ENCODE measurements at places on chromosomes 5 and 9. TPM values are rescaled to one million over a fixed set of nuclear protein-coding genes. Genes with fewer than 3 reads are reported as not detected.
A peak's percentile ranks its signal among the peaks of the same experiment; 100 is the strongest.

GRCh38 chr5:91381774-91382359 lies 1.2 kb downstream of the ARRDC3 start:
- H3K4me3 ChIP-seq = peak overlapping the region; percentile 98
- no peaks in the 10 kb centered on the region for H3K27me3 ChIP-seq
- DNase-seq = peak; percentile 74
- peaks cover 33% of the 10 kb centered on the region for H3K4me1 ChIP-seq
- peak overlapping the region; percentile 100 for H3K27ac ChIP-seq
- H3K36me3 ChIP-seq = peaks cover 20% of the 10 kb centered on the region

GRCh38 chr9:1051584-1052275 lies 1.6 kb downstream of the DMRT2 start:
- peaks cover 85% of the 10 kb centered on the region for H3K27me3 ChIP-seq
- DNase-seq = no peak
- H3K4me3 ChIP-seq = peak overlapping the region; percentile 56
- H3K4me1 ChIP-seq = peaks cover 40% of the 10 kb centered on the region

DNA sequence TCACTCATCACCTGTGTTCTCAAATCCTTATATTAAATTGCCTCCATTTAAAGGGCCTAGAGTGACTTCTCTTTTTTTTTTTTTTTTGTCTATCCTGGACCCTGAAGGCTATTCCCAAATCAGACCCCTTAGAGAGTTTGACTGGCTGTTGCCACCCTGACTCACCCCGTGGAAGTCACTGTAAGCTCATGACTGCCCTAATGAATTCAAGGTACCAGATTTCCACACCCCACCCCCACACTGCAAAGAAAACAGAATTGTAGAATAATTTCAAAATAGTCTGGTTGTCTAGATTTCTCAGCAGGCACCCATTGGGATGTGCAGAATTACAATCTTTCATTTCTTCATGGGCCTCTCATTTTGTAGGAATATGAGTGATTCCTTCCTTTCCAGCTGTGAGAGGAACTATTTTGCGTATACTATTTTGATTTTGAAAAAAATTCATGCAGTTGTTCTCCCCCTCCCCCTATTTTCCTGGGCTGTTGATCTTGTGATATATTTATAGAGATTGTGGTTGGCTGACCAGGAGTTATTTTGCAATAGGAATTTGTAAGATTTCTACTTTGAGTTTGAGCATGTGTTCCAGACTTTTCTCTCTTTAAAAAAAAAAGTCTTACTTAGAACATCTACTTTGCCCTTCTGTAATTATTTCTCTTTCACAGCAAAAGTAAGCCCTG lies 79.1 kb downstream of the ZNF618 start:
- H3K4me3 ChIP-seq = no peak overlapping the region
- no peaks in the 10 kb centered on the region for H3K27me3 ChIP-seq
- H3K27ac ChIP-seq = no peak overlapping the region
- no peak for DNase-seq
- no peaks in the 10 kb centered on the region for H3K36me3 ChIP-seq
- H3K4me1 ChIP-seq = no peaks in the 10 kb centered on the region

- peak overlapping the region; percentile 38 for H3K27ac ChIP-seq
- peaks cover 75% of the 10 kb centered on the region for H3K36me3 ChIP-seq
Observed at GRCh38 chr5:150731669-150732242, 27.1 kb downstream of the DCTN4 start.

GPR150 gene
- total RNA-seq = 0.11 TPM

DNA sequence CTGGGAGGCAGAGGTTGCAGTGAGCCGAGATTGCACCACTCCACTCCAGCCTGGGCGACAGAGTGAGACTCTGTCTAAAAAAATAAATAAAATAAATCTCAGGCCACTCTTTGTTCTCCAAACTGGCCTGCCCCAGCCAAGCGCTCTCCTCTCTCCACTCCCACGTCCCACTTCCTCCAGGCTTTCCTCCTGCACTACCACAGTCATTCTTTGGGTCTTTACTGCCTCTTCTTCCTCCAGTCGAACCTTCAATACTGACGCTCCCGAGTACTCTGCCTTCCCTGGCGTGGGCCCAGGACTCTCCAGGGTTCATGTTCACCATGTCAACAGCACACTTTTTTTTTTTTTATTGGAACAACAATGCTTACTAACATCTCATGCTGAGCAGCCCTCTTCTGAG lies 23.9 kb downstream of the RNF130 start:
- H3K27me3 ChIP-seq = no peaks in the 10 kb centered on the region
- H3K36me3 ChIP-seq = no peaks in the 10 kb centered on the region
- no peak overlapping the region for H3K4me3 ChIP-seq
- H3K4me1 ChIP-seq = no peaks in the 10 kb centered on the region

GRCh38 chr9:27227192-27227591 lies 69.8 kb downstream of the EQTN start:
- H3K27ac ChIP-seq = no peak overlapping the region
- H3K4me3 ChIP-seq = no peak overlapping the region
- no peak for DNase-seq
- H3K27me3 ChIP-seq = no peaks in the 10 kb centered on the region

NMUR2 gene
- not detected for total RNA-seq

GRCh38 chr5:94433397-94434163 lies 184.8 kb downstream of the KIAA0825 start:
- no peaks in the 10 kb centered on the region for H3K4me1 ChIP-seq
- no peak for DNase-seq
- H3K36me3 ChIP-seq = no peaks in the 10 kb centered on the region

AGXT2 gene
- total RNA-seq = not detected

GRCh38 chr5:86861512-86861911 lies 243.8 kb downstream of the COX7C start:
- H3K4me3 ChIP-seq = no peak overlapping the region
- no peak overlapping the region for H3K27ac ChIP-seq
- peaks cover 4% of the 10 kb centered on the region for H3K27me3 ChIP-seq
- no peaks in the 10 kb centered on the region for H3K36me3 ChIP-seq
- H3K4me1 ChIP-seq = no peaks in the 10 kb centered on the region

GRCh38 chr5:143923634-143924266 lies 111.8 kb downstream of the HMHB1 start:
- no peaks in the 10 kb centered on the region for H3K36me3 ChIP-seq
- H3K4me3 ChIP-seq = no peak overlapping the region
- H3K27me3 ChIP-seq = no peaks in the 10 kb centered on the region
- no peak for DNase-seq

GRCh38 chr9:7402334-7403027 lies 397.1 kb downstream of the DMAC1 start:
- H3K4me3 ChIP-seq = no peak overlapping the region
- H3K27ac ChIP-seq = no peak overlapping the region
- no peak for DNase-seq
- H3K36me3 ChIP-seq = peaks cover under 1% of the 10 kb centered on the region

GRCh38 chr5:98765815-98766214 lies 7.6 kb upstream of the RGMB start:
- peaks cover 18% of the 10 kb centered on the region for H3K4me1 ChIP-seq
- peaks cover 59% of the 10 kb centered on the region for H3K27me3 ChIP-seq
- no peak overlapping the region for H3K27ac ChIP-seq
- H3K36me3 ChIP-seq = no peaks in the 10 kb centered on the region
- DNase-seq = no peak

GRCh38 chr5:82388181-82388580 lies 110.0 kb upstream of the RPS23 start:
- H3K4me3 ChIP-seq = no peak overlapping the region
- peaks cover 2% of the 10 kb centered on the region for H3K36me3 ChIP-seq
- no peak for DNase-seq
- H3K27me3 ChIP-seq = peaks cover 2% of the 10 kb centered on the region
- H3K4me1 ChIP-seq = peaks cover 12% of the 10 kb centered on the region

NPR2 gene
- 12.0 TPM for total RNA-seq

- no peaks in the 10 kb centered on the region for H3K4me1 ChIP-seq
- H3K4me3 ChIP-seq = no peak overlapping the region
- H3K27me3 ChIP-seq = no peaks in the 10 kb centered on the region
- no peak for DNase-seq
Observed at GRCh38 chr5:152644029-152644728, 239.1 kb upstream of the NMUR2 start.

GPR151 gene
- not detected for total RNA-seq

DNA sequence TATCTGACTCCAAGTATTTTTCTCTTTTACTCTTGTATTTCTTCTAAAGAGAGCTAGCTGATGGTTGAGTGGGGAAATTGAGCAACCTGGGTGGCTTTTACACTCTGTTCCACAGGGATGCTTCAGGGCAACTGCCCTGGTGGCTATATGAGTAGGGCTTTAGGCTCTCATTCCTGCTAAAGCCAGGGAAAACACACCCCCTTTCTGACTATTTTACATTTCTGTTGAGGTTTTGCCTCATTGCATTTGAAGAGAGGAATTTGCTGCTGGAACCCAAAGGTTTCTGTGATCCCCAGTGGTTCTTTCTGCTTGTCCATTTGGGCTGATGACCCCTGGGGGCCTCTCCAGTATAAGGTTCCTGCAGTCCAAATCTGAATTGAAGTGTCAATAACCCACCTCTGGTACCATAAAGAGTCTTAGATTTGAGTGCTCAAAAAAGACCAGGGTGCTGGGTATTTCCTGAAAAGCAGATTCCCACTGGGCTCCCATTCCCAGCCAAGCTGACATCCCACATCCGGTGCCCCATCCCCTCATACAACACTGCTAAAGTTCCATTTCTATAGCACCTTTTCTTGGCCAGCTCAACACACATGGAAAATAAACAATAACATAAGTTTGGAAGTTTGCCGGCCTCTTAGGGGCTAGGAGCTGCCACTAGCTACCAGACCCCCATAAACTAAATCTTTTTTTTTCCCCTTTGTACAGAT lies 59.5 kb downstream of the PAPPA start:
- no peak for DNase-seq
- H3K36me3 ChIP-seq = no peaks in the 10 kb centered on the region
- H3K27ac ChIP-seq = no peak overlapping the region
- no peaks in the 10 kb centered on the region for H3K4me1 ChIP-seq

DNA sequence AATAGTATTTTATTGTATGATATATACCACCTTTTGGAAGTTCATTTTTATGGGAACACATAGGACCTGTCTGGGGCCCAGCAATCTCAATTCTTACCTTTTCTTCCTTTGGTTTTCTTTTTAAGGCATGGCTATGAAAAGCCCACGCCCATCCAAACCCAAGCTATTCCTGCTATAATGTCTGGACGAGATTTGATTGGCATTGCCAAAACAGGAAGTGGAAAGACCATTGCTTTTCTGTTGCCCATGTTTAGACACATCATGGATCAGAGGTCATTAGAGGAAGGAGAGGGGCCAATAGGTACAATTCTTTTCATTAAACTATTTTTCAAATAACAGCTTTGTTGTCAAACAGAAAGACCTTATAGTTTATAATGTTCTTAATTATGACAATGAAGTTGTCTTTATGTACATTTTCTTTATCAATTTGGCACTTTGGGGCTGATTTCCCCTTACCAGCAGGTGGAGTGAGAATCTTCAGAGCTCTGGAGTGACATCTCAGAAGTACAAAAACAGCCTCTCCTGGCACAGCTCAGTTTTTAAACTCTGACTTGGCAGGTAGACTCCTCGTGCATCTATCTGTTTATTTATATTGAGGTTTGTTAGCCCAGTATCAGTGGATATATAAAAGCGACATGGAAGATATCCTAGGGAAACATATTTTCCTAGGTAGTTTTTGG lies 25.8 kb downstream of the DDX46 start:
- H3K4me3 ChIP-seq = no peak overlapping the region
- DNase-seq = no peak
- H3K27ac ChIP-seq = no peak overlapping the region
- H3K4me1 ChIP-seq = no peaks in the 10 kb centered on the region
- peaks cover 73% of the 10 kb centered on the region for H3K36me3 ChIP-seq

GRCh38 chr9:114688909-114689610 lies 7.1 kb upstream of the TEX48 start:
- peak overlapping the region; percentile 98 for H3K27ac ChIP-seq
- no peak for DNase-seq
- no peaks in the 10 kb centered on the region for H3K27me3 ChIP-seq

CNTNAP3B gene
- not detected for total RNA-seq

DAPK1 gene
- total RNA-seq = 38.6 TPM

DNA sequence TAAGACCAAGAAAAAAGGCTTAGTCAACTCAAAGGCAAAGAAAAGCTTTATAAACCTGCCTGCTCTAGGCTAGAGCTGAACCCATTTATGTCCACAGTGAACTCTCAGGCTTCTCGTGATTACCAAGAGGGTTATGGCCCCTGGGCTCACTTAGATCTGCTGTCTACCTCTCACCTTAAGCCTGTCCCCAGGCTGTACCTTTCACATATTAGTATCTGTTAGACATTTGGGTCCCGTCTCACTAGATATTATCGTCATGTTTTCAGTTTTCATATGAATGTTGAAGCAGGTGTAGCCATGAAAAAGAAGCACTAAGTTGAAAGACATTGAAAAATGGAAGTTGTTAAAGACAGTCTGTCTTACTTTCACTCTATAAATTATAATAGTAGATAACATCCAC lies 75.2 kb upstream of the COX7C start:
- H3K27ac ChIP-seq = no peak overlapping the region
- H3K27me3 ChIP-seq = no peaks in the 10 kb centered on the region
- DNase-seq = no peak

TAF1L gene
- total RNA-seq = not detected

GRCh38 chr5:179194941-179195381 lies 134.8 kb downstream of the ZNF354C start:
- no peak for DNase-seq
- no peaks in the 10 kb centered on the region for H3K36me3 ChIP-seq
- no peak overlapping the region for H3K27ac ChIP-seq
- no peaks in the 10 kb centered on the region for H3K27me3 ChIP-seq

DNA sequence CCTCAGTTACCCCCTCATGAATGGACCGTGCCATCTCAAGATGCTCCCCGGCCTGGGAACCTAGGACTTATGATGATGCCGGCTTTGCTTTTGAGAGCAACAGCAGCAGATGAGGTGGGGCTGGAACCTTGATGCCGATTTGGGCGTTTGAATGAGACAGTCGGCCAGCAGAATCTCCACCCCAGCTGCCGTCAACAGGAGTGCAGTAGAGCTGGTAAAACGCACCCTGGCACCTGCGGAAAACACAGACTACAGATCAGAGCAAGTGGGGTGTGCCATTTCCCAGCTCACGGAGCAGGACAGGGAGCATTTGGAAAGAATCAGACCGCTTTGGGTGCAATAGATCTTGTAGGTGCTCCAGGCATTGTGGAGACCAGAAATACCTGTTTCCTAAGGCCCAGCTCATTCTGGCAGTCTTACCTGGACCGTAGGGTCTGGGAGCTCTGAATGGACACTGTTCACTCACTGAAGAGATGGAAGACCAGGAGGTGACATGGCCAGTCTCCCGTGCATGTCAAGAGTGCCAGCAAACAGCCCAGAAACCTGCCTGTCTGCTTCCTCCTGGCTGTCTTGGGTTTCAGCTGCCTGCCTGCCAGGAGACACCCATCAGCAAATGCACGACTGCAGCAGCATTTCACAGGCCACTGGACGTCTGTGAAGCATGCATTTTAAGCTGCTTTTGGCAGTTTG lies 317.7 kb upstream of the IRX4 start:
- no peaks in the 10 kb centered on the region for H3K27me3 ChIP-seq
- DNase-seq = no peak
- no peak overlapping the region for H3K4me3 ChIP-seq
- H3K27ac ChIP-seq = no peak overlapping the region
- no peaks in the 10 kb centered on the region for H3K36me3 ChIP-seq
- no peaks in the 10 kb centered on the region for H3K4me1 ChIP-seq

GRCh38 chr9:125890826-125891225 lies 143.7 kb downstream of the PBX3 start:
- peaks cover 47% of the 10 kb centered on the region for H3K27me3 ChIP-seq
- H3K4me3 ChIP-seq = no peak overlapping the region
- no peak overlapping the region for H3K27ac ChIP-seq
- peaks cover 6% of the 10 kb centered on the region for H3K4me1 ChIP-seq

- DNase-seq = no peak
- peaks cover 17% of the 10 kb centered on the region for H3K27me3 ChIP-seq
- H3K4me3 ChIP-seq = no peak overlapping the region
- no peaks in the 10 kb centered on the region for H3K36me3 ChIP-seq
Observed at GRCh38 chr5:160165137-160166068, 46.2 kb upstream of the PWWP2A start.
